Psoas muscle (tissue), 8 donors: ENCODE measurements at places on chromosomes 7 and 10. TPM values are rescaled to one million over a fixed set of nuclear protein-coding genes. Genes with fewer than 3 reads are reported as not detected.

Gene ETV1
- 3.8 TPM for total RNA-seq

Gene SLC37A3
- 8.6 TPM for total RNA-seq

Gene LRRC18
- total RNA-seq, result not detected

Gene HSPA12A
- 7.0 TPM for total RNA-seq

- no peak for DNase-seq
These were observed 317.6 kb downstream of the GRID1 start for GRCh38 chr10:86048973-86049372.

DNA sequence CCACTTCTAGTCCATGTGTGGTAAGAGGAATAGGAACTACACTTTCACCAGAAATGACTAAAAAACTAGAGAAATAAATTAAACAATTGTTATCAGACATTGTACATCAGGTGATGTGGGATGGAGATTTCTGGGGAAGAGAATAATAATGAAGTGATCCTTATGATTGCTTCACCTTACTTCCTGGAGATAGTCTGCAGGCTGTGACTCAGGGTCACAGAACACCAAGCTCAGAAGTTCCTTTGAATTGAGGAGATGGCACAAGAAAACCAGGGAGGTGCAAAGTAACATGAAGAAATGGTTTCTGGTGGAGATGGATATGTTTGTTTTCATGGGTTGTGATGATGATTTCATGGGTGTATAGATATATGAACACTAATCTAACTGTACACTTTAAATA lies 44.5 kb downstream of the ZWINT start:
- DNase-seq, result no peak

DNA sequence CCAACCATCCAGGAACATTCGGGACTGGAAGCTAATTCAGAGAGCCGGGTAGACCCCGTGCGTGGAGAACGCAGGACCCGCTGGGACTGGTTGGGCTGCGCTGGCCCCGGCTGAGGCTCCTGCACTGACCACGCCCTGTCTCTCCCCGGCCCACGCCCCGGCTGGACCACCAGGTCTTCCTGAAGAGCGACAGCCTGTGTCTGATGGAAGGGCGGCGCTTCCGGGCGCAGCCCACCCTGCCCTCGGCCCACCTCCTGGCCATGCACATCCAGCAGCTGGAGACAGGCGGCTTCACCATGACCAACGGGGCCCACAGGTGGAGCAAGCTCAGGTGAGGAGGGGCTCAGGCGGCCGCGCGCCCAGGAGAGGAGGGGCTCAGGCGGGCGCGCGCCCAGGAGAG lies 10.2 kb upstream of the UTF1 start:
- DNase-seq, result no peak

GRCh38 chr10:93710333-93710909 lies 8.0 kb upstream of the FRA10AC1 start:
- no peak for DNase-seq

- DNase-seq, result no peak
These were observed 211.3 kb downstream of the CXCL12 start for GRCh38 chr10:44173608-44173894.

- no peak for DNase-seq
These were observed 2.5 kb downstream of the HPSE2 start for GRCh38 chr10:99233000-99233688.

GRCh38 chr10:22618078-22618785 lies 96.1 kb downstream of the PIP4K2A start:
- DNase-seq, result no peak

GRCh38 chr10:58210160-58210559 lies 57.5 kb downstream of the IPMK start:
- DNase-seq, result no peak

DNA sequence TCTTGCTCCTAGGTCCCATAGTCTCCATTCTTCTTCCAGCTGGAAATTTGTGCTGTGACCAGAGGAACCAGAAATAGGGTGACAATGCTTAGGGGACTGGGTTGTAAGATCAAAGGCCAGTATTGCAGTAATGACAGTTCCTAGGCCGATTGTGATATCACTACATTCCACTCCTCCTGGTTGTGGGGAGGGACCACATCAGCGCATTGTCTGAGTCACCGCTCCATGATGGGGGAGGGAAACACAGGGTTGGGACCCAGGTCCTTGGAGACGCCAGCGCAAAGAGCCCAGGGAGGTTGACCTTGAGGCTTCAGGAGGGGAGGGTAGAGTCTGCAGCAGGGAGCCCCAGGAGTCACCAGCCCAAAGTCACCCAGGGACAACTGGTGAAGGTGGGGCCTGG lies 20.8 kb upstream of the GGCT start:
- DNase-seq, result no peak

- DNase-seq, result no peak
These were observed 4.1 kb downstream of the FRMD4A start for GRCh38 chr10:14326581-14326980.

DNA sequence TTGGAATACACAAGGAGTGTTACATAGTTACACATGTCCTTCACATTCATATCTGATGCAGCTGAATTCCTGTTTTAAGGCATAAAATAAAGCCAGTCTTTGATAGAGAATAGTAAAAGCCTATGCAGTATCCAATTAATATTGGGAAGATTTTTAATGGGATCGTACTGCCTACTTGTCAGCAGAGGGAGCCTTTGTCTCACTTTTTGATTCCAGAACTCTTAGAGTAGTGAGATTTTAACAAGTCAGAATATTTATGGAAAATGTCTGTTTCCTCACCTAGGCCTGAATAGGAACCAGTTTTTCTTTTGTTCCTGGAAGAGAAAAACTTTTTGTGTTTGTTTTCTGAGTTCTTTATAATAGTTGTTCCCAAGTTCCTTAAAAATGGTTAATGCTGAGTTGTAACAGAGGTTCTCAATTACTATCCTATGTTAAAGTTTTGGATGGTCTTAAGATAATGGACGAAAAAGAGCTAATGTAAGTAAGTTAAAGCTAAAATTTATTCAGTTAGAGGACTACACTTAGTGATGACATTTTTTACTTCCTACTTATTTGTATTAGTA lies 114.0 kb downstream of the BBS9 start:
- no peak for DNase-seq

DNA sequence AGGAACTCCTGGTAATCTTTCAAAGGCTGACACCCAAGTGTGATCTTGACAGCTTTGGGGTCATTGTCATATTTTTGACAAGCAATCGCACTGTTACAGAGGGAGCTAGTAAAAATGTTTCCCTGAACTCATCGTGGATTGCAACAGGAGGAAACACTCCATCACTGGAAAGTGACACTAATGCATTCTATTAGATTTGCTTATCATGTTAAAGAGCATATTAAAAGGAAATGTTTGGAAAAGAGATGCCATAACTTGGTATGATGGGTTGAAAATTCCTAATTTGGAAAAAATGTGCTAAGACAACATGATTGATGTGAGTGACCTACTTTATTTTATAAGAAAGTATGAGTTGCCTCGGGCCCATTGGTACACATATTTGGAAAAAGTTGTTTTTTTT lies 22.7 kb upstream of the EMX2 start:
- no peak for DNase-seq

DNA sequence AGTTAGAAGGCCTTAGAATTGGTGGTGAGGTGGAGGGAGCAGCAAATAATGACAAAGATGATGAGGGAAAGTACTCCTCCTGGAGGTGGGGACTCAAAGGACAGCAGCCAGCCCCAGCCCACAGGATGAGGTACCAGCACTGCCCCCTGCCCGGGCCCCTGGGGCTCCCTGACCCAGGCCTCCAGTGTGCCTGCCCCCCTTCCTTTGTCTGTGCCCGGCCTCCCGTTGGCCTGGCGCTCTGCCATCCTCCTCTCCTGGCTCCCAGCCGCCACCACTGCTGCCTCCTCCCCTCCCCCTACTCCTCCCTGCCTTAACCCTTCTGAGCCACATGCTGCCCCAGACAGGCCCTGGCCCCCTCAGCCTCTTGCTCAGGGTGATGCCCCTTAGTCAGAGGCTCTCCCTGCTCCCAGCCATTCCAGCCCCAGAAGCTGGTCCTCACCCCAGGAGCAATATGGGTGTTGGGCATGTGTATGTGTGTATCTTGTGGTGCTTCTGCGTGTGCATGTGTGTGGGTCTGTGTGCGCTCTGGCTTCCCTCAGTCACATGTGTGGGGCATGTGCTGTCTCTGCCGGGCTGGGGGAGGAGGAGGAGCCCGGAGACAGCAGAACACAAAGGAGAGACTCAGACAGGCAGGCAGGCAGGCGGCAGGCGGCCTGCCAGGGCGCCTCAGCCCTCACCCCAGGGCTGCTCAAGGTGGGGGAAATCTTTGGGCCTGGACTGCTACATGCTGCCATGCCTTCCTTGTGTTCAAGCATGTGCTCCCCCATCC lies 2.6 kb downstream of the LDB1 start:
- peak; percentile 91 for DNase-seq

GRCh38 chr7:94529516-94529915 lies 19.9 kb downstream of the CASD1 start:
- no peak for DNase-seq

DNA sequence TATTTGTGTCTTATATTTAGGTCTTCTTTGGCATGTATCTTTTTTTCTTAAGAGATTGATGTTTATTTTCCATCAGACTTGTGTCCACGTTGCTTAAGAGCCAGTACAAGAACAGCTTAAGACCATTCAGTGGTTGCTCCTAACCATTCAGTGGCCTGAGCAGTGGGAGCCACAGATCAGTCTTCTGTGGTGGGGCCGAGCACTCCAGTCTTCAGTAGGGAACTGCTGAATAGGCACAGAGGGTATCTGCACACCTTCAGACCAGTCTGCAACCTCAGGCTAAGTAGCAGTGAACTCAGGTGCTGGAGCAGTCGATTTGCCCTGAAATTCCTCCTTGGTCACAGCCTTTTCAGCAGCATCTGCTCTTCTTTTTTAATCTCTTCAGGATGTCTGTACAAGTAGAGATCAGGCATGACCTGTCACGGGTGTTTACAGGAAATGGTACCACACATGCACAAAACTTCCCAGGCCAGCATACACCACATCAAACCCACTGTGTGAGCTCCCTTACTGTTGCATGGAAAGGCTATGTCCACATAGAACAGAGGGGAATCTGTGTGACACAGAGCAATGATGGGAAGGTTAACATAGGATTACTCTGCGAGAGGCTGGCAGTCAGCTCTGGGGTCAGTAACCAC lies 51.5 kb downstream of the FAM107B start:
- DNase-seq, result no peak

DNA sequence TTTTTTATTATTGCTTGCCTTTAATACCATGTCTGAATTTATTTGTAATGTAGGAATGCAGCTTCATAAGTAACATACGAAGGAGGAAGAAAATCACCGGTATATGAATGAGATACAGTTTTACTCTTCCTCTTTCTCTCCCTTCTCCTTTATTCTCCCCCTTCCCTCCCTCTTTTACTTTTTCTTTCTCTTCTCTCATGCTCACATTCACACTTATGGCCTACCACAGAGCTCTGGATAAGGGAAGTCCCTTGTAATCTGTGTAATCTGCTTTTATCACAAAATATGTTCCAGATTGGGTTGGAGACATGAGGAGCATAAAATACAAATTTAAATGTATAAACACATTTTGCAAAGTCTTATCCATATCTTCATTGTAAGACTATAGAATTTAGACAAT lies 59.4 kb downstream of the MDFIC start:
- DNase-seq, result no peak

DNA sequence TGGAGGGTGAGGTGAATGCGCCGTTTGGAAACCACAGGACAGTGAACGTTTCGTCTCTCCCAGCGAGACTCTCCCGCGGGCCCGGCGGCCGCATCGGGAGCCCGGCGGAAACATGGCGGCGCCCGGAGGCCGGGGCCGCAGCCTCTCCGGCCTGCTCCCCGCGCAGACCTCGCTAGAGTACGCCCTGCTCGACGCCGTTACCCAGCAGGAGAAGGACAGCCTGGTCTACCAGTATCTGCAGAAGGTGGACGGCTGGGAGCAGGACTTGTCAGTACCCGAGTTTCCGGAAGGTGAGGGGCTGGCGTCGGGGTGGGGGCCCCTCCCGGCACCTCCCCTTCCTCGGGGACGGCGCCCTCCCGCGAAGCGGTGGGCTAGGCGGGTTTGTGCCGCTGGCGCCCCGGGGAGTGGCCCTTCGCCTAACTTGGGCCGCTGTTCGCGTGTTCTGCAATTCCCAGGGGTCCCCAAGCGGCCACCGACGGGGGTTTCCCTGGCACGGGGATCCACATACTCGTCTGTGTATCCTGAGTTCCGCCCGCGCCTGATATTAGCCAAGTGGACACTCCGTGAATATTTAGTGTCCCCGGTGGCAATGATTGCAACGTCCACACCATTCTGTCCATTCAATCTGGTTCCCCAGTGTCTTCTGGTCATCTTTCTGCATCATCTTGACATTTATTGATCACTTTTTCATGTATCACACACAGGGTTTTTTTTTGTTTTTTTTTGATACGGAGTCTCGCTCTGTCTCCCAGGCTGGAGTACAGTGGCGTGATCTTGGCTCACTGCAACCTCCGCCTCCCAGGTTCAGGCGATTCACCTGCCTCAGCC lies 514 bp downstream of the NHLRC2 start:
- DNase-seq, result peak; percentile 70

DNA sequence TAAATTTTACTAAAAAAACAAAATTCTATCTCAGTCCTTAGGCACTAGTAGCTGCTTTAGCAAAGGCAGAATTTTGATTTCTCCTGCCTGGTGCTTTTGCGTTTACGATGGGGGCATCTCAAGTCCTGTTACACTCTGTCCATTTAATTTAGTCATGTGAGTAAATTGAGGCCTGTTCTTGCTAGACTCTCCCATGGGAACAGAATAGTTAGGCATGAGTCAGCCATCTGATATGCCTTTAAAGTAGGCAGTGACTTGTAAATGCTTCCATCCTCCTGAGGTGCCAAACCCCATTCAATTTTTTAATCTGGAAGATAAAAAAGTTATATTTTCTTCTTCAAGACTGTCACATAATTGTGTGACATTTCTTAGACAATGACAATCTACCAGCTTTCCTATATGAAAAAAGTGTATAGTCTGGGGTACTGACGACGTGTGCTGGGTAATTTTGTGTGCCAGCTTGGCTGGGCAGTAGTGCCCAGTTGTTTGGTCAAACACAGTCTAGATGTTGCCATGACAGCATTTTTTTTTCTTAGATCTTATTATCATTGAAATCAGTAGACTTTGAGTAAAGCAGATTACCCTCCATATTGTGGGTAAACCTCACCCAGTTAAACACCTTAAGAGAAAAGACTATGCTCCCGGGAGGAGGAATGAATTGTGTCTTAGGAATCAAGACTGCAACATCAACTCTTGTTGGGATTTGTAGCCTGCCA lies 603.4 kb downstream of the SORCS1 start:
- no peak for DNase-seq

- no peak for DNase-seq
These were observed 2.0 kb upstream of the RNF32 start for GRCh38 chr7:156638443-156639077.

GRCh38 chr10:100807241-100807951 lies 62.0 kb downstream of the PAX2 start:
- DNase-seq, result no peak

GRCh38 chr7:66304536-66304935 lies 99.4 kb downstream of the TPST1 start:
- DNase-seq, result no peak
